SHP77 treated with DMSO at 0.1 percent for 48 hours (cell line): ENCODE measurements at places on chromosomes 1 and 21.

GRCh38 chr1:158801396-158801795 is 20.4 kb upstream of the OR6N2 start:
- no peak for DNase-seq

- DNase-seq: no peak
Observed at GRCh38 chr1:62308606-62309005, 10.6 kb downstream of the KANK4 start.

GRCh38 chr1:225852413-225853124 is 29.6 kb downstream of the TMEM63A start:
- DNase-seq: no peak

DNA sequence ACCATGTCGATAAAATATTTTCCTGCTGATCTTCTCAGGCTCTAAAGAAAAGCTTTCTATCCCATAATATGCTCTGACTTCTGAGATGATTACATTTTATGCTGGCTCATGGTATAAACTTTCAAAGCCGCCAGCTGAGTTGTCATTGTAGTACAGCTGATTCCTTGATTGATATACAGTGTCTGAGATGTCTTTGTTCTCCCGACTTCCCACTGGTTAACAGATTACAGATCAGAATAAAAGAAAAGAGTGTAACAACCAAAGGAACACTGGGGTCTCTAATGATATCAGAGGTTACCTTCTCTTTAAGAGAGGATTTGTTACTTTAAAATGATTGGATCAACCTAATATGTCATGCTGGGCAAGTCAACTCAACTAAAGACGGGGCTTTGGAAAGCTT is 485.4 kb upstream of the LRRC7 start:
- DNase-seq: no peak

DNA sequence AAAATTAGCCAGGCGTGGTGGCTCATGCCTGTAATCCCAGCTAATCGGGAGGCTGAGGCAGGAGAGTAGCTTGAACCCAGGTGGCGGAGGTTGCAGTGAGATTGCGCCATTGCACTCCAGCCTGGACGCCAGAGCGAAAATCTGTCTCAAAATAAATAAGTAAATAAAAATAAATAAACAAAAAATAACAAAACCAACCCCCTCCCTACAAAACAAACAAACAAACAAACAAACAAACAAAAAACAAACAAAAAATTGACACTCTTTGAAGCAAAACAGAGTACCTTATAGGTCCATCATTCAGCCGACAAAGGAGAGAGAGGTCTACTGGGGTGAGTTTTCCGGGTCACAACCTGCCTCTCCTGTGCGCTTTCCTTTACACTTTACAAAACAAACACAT is 5.4 kb upstream of the KDF1 start:
- no peak for DNase-seq

DNA sequence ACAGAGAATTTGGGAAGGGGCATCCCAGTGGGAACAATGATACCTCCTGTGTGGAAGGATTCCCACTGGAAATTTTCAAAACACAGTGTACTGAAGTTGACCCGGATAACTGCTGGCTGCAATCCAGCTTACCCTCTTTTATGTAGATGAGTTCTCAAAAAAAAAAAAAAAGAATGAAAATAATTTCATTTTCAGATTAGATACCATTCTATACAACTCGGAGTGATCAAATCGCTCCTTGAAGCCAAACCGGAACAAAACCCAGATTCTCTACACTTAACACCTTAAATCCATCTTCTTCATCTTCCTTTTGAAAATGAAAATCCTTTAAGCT is 69.1 kb downstream of the KAZN start:
- DNase-seq: no peak

DNA sequence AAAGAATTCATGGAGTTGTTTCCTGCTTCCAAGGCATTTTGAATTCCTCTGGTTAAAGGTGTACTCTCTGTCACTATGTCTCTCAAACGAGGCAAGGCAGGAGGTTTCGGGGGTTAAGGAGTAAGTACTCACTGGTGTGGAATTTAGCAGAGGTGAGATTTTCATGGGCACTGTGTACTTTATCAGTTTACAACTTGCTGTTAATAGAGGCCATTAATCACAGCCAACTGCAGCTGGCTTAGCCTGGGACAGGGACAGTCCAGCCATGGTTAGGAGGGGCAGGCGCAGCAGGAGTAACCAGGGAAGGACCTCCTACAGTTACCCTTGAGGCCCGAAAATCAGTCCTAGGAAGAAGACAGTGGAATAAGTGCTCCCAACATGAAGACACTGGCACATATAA is 18.1 kb upstream of the TMEM9 start:
- DNase-seq: no peak

GRCh38 chr1:109238382-109238781 is 11.0 kb upstream of the CELSR2 start:
- DNase-seq: no peak

DNA sequence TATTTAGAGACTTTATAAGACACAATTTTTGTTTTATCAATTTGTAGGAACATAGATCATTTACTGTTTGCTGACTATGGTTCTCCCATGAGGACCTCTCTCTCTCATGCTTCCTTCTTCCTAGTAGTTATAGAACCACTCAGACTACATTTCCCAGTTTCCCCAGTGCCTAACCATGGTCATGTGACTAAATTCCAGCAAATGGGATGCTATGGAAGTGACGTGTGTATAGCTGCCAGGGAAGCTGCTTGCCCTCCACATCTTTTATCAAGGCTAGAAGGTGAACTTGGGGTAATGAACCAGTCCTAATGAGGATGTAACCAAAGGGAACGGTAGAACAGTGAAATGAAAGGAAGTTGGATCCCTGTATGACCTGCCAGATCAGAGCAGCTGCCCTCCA is 184.0 kb downstream of the MIS18A start:
- no peak for DNase-seq

- no peak for DNase-seq
Observed at GRCh38 chr1:49408346-49408745, 615.4 kb downstream of the AGBL4 start.

- DNase-seq: no peak
Observed at GRCh38 chr1:89719502-89720306, 86.8 kb downstream of the LRRC8C start.

DNA sequence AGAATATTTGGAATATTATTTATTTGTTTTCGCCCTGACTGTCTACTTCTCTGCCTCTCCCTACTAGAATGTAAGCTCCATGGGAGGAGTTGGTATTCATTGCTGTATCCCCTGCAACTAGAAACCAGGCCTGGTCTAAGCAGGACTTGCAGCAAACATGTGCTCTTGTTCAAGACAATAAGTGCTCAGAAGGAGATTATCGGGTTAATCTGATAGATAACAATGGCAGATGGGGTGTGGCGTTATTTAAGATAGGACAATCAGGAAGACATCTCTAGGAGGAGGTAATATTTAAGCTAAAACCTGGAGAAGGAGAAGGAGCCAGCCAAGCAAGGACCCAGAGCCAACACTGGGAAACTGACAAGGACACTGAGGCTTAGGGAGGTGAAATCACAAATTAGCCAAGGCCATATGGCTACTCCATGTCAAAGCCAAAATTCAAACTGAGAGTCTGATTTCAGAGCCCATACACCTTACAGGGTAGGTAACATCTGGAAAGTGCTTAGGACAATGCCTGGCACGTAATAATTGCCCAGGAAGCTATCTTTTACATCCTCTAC is 41.5 kb downstream of the STYXL2 start:
- no peak for DNase-seq

GRCh38 chr1:233662575-233663304 is 48.8 kb downstream of the KCNK1 start:
- DNase-seq: no peak

DNA sequence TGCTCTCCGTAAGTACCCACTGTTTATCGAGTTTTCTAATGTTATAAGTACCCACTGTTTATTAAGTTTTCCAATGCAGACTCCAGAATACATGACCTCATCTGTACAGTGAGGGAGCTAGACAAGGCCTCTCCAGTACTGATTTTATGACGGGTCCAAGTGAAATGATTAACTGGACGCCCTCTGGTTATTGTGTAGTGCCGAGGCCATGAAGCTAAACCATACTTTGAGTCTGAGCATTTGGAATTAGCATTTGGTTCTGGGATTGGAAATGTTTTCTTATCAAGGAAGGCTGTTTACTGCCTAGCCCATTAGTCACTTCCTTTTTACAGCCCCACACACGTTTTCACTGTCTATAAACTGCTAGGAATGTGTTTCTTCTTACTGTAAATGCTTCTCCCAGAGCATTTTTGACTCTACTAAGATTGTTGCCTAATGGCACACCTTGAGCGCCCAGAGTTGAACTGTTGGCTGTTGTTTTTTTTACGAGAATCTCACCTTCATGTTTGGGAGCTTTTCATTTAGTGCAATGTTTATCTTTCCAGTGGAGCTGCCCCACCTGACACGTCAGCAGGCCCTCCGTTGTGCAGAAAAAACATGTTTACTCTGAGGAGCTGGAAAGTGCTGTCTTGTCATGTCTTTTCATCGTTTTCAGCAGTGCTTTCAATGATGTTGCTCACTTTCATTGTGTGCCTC is 26.9 kb downstream of the SPATA46 start:
- DNase-seq: peak; percentile 8

- no peak for DNase-seq
Observed at GRCh38 chr1:243726806-243727502, 123.1 kb downstream of the AKT3 start.

DNA sequence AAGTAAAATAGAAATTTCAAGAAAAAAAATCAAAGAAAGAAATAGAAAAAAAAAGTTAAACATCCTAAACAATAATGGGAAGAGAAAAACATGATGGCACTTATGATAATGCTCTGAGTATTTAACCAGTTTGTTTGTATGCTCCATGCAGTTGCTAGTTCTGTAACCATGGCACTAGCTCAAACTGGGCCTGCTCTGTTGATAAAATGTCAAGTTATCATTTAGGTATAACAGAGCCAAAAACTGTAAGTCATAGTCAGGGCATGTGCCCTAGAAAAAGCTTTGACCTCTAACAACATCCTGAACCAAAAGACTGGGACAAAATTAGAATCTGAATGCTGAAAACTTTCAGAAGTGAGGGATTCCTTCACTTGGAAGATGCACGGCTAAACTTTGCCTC is 148.9 kb downstream of the KCNT2 start:
- no peak for DNase-seq

GRCh38 chr1:41478118-41478748 is 6.2 kb downstream of the EDN2 start:
- no peak for DNase-seq
